ENCODE measurements at places on chromosomes 7 and 10.
A peak's percentile ranks its signal among the peaks of the same experiment; 100 is the strongest.

DNA sequence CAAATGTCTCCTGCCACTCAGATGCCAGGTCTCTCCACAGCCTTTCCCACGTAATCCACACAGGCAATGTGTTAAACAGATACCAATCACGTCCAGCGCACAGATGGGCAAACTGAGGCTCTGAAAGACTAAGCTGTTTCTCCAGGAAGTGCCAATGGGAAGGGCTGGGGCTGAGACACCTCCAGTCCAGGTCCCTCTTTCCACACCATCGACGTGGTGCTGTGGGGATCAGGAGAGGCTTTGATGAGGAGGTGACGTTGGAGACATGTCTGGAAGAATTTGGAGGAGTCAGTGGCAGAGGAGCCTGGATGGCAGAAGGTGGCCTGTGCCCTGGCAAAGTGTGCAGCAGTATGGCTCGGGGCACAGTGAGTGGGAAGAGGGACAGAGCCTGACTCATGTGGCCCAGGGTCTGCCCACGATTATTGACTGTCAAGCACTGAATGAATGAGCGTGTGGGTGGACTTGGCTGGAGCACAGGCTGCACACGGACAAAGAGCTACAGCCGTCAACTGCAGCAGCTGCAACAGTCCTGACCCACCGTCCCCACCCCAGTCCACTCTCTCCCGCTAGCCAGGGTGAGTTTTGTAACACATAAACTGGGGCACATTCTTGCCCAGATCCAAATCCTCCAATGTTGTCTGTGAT, 40.8 kb upstream of the HSPA12A start:
- no peak for DNase-seq

DNA sequence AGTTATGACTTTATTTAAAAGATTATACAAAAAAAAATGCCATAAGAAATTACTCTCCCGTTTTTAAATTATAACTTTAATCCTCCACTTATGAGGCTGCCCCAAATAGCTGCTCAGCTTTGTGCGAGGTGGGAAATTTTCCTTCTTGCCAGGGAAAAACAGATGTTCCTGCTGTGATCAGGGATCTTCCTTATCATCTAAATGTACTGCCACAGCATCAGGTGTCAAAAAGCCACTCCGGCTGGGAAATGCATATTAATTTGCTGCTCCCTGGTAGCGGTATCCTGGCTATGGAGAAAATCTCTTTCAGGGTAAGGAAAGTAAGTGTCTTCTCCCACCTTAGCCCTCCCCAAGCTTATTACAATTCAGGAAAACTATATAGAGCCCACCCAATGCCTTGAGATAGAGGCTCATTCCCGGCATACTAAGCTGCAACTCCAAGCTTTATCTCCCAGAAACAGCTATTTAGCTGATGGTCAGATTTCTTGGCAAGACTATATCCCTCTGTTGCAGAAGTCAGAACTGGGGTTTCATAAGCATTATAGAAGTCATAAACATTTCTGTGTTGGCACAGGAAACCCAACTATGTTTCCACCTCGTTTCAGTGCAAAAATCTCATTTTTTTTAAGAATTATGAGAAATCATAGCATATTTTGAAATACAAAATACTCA, 360.4 kb downstream of the PARD3 start:
- no peak for DNase-seq

DNA sequence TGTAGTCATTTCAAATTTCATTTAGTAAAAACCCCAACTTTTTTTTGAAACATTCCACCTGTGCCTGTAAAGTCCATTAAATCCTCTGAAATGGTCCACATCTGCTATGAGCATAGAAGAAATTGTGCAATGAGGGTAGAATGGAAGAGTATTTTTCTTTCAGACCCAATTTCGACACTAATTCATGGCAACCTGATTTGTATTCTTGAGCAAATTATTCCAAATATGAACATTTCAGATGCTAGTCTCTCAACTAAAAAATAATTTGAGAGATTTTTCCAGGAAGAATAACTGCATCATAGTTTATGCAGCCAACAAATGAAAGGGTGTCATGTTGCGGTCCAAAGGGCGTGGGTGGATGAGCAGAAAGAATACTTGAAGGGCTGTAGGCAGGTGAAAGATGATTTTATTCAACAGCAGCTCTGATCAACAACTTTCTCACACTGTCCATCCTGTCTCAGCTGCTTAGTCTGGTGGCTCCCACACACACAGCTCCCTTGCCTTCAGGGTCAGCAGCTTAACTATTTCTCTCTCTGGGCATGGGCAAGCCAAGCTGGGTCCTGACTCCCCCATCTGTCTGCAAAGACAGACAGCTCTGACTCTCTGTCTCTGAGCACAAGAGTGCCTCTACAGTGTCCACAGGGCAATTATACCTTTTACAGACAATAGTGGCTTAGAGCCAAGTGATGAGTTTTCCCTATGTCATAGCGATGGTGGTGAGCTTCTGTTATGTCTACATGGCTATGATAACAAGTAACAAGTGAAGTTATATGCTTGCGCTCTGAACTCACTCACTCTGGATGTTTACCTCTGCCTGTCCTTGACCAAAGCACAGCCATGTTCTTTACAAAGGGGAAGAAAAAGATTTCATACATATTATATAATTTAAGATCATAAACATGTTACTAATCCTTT, 11.5 kb downstream of the STEAP2 start:
- DNase-seq = no peak

- no peak for DNase-seq
Measured at GRCh38 chr7:155591055-155591775, 44.9 kb upstream of the CNPY1 start.

DNA sequence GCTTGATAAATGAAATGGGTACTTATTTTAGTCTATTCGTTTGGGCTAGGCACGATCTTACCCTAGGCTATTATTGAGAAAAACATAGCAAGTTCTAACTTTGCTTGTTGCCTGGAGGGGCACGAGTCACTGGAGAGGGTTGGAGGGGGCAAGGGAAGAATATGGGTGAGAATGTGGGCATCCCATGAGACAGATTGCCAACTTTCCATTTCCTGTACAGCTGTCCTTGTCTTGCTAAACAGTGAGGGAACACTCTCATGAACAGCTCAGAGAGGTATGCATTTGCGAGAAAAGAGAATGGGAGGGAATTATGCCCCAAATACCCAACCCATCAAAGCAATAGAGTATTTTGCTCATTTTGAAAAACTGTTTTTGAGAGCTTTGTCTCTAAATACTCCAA, 9.2 kb downstream of the CDHR3 start:
- DNase-seq = no peak

- DNase-seq = no peak
Measured at GRCh38 chr10:72291019-72291532, 17.4 kb downstream of the DDIT4 start.

DNA sequence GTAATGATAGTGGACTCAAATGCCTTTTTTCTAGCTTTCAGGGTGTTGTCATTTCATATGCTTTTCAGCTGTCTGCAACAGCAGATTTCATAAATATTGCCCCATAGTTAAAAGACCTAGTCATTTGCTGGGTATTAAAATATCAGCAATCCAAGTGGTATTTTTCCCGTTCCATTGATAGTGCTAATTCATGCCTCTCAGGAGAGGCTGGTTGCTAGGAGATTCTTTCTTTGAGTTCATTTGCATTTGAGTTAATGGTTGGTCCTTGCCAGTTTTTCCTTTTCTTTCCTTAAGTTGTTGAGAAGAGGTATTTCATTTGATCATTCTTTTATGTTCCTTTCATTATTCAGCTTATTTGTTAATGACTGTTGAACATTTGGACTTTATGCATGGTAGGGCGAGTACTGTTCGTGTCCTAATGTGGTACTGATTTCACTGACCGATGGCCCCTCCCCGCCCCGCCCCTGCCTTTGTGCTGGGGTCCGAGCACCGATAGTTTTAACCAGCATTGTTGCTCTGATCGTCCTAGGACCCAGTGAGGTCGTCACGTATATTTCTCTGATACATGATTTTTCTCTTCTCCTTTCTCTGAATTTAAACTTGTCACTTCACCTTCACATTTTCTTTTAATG, 128.6 kb downstream of the CCNY start:
- DNase-seq = no peak

DNA sequence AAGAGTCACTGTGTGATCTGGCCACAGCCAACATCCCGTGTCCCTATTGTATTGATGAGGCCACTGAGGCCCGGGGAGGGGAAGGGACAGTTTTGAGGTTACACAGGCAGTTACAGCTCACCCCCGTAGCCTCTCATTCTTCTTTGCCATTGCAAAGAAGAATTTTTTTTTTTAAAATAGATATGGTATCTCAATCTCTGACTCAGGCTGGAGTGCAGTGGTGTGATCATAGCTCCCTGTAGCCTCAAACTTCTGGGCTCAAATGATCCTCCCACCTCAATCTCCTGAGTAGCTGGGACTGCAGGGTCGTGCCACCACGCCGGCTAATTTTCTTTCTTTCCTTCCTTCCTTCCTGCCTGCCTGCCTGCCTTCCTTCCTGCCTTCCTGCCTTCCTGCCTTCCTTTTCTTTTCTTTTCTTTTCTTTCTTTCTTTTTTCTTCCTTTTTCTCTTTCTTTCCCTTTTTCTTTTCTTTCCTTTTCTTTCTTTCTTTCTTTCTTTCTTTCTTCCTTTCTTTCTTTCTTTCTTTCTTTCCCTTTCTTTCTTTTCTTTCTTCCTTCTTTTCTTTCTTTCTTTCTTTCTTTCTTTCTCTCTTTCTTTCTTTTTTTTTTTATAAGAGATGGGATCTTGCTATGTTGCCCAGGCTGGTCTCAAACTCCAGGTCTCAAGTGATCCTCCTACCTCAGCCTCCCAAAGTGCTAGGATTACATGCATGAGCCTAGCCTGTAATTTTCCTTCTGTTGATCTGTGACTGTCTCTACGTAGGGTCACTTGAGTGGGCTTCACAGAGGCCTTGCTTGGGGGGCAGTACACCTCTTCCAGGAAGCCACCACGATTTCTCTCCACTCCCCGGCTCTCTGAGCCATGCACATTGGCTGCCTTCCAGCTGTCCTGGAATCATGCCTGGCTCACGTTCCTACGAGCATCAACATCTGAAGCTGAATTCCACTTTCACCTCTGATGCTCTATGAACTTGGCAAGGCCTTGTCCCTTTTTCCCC, 31.3 kb downstream of the TMEM270 start:
- DNase-seq = no peak

DNA sequence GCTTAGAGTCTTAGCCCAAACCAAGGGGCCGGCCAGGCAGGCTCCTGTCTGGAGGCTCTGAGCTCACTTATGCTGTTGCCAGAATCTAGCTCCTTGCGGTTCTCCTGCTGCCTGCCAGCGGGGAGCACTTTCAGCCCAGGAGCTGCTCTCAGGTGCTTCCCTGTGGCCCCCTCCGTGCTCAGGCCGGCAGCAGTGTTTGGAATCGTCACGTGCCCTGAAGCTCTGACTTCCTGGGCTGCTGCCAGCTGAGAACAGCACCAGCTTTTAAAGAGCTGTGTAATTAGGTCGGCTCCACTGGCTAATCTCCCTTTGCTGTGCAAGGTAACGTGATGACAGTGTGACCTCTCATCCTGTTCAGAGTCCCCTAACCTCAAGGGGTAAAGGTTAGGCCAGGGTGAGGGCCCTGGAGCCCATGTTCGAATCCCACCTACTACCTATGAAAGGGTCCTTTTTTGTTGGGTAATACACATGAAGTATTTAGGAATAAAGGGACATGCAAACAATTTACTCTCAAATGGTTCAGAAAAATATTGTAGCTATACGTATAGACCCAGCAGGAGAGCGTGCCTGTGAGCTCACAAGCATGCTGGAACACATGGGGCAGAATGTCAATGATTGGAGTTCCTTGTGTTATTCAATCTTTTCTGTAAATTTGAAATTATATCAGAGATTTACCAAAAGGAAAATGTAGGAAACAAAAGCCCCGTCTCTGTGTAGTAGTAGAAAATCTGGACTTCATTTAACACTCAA, 16.6 kb downstream of the ZNF862 start:
- peak; percentile 40 for DNase-seq

DNA sequence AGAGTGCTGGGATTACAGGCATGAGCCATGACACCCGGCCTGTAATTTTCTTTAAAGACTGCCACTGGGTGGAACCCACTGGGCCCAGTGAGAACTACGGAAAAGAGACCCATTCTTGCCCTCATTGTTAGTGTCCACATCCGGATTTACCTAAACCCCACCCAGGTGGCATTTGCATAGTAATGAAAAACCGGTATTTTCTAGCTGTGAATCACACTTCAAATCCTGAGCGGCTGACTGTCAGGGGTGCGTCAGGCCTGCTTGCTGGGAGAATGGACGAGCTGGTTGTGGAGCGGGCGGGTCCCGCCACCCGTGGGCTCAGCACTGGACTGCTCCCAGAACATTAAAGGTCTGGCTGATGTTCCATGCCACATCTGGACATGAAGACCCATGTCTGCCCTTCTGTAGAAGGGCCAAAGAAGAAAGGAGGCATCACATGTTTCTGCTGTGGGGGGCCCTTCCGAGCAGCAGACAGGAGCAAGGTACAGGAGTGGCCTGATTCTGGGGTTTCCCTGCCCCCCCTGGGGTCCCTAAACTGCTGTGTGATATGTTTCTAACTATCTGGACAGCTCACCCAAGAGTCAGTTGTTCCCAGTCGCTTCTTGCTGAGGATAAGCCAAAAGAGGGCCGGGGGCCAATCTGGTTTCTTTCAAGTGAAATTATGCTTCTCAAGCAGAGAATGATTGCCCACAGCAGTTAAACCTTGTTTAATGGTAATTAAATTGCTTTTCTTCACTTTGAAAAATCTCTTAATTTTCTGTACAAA, 46.4 kb downstream of the KIAA1217 start:
- DNase-seq = no peak

GRCh38 chr7:121192834-121193233, 136.0 kb upstream of the WNT16 start:
- DNase-seq = no peak

Measured in CD4-positive, alpha-beta T cell treated with Interleukin-2 at 100 ng/mL for 4 hours (primary cell).